ENCODE measurements at places on chromosomes 4 and X.

DNA sequence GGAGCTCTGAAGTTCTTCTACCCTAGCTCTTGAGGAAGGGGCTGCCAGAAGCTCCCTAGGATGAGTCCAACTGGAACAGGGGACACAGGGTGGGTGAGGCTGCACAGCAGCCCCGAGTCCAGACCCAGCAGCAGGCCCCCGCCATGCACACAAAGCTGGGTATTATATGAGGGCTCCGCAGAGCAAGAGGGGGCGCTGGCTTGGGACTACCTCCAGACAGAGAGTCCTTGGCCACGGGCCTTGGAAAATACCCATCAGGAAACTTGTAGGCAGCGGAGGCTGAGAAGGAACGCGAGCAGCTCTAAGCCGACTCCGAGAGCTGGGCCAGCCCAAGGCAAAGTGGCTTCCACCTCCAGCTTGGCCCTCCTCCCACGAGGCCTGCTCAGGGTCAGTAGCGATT, 8.1 kb downstream of the HCFC1 start:
- DNase-seq, result no peak

DNA sequence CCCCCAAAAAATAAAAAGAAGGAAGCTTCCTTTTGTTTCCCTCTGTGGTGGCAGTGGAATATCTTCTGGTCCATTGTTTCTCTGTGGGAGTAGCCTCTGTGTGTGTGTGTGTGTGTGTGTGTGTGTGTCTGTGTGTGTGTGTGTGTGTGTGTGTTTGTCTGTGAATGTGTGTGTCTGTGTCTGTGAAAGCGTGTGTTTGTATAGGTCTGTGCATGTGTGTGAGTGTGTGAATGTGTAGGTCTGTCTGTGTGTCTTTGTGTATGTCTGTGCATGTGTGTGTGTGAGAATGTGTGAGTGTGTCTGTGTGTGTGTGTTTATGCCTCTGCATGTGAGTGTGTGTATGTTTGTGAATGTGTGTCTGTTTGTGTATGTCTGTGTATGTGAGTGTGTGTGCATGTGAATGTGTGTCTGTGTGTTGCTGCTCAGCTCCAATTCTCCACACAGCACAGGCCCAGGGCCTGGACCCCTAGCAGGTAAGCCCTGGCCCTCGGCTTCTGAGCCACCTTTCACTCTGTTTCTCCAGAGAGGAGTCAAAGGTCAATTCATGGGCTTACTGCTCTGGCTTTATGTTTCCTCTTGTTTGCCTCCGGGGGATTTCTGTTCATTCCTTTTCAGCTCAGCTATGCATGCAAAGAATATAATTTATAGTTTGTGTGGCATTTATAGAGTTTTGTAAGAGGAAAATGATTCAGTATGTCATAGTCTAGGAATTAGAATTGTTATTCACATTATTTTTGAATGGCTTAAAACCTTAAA, 89.8 kb downstream of the UCHL1 start:
- no peak for DNase-seq

GRCh38 chr4:7878323-7878722, 61.3 kb downstream of the AFAP1 start:
- no peak for DNase-seq

DNA sequence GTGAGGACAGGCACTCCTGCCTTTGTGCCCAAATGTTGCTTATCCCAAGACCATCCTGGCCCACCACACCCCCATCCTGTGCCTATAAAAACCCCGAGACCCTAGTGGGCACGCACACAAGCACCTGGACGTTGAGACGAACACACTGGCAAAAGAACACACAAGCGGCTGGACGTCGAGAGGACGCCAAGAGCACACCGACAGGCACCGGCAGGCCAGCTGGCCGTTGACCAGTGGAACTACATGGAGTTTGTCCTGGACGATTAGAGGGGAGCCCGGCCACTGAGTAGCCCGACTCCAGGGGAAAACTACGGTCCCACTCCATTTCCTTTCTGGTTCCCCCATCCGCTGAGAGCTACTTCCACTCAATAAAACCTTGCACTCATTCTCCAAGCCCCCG, 301.7 kb downstream of the PCDH10 start:
- DNase-seq, result no peak

- DNase-seq, result no peak
Measured at GRCh38 chr4:177671387-177671786, 229.2 kb upstream of the AGA start.

DNA sequence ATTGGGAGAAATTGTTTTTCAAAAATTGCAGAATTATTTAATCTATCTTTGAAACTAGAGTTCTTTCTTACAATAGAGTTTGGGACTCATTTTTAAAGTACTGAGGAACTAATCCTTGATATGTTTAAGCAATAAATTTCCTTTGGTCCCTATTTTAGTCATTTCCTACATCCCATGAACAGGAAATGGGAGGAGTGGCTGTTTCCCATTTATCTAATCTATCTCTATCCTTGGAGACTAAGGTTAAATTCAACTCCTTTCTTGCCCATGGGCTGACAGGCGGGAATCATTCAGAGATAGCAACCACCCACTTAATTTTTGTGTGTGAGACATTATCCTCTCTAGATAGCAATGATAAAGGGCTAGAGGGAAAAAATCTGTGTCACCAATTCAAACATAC, 131.6 kb upstream of the EMCN start:
- no peak for DNase-seq

GRCh38 chrX:135324463-135324862, 15.2 kb downstream of the ETDC start:
- no peak for DNase-seq

DNA sequence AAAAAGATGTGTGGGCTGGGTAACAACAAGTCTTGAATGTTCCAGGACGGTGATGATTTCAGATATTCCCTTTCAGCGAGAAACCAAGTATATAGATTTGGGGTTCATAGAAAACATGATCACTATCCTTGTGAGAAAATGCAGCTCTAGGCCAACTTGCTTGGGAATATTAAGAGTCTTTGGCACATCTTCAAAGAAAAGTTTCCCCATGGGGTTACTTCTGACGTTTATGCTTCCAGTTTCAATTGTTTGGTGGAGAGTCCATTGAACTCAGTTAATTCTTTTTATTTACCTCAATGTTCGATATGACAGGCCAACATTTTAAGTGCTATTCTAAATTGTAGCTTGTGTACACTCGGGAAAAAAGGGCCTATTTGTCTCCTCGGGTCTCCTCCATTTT, 126.7 kb downstream of the NHS start:
- DNase-seq, result no peak

DNA sequence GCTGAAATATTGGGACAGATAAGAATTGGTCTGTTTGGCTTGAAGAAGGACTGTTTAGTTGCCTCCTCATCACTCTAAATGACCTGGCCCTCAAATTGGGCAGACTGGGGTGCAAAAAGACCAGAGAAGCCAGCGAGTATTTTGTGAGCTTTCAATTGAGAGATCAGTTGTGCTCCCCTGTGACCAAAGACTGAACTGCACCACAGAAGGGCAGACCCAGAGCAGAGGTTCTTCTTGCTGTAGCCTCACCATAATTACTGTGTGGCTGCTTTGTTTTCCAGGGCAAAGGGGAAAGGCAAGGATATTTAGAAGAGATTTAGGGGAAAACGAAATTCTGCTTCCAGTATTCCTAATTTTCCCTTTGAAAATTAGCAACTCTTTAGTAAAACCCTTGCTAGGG, 104.0 kb upstream of the MBNL3 start:
- DNase-seq, result peak; percentile 88

DNA sequence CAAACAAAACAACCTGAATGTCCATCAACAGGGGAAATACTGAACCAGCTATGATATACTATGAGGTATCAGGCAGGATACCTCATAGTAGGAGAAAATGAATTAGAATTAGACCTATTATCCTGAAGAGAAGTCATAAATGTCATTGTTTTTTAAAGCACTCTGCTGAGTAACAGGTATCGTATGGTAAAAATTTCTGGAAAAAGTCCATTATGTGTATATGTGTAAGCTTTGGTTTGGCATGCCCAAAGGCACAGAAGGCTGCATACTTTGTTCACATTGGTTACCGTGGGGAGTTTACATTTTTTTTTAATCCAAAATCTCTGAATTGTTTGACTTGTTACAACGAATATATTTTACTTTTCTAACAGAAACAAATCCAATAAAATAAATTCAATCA, 70.5 kb downstream of the RPS3A start:
- no peak for DNase-seq

GRCh38 chrX:103927030-103927429, 35.4 kb upstream of the TMSB15B start:
- DNase-seq, result no peak

GRCh38 chr4:142314686-142315085, 531.4 kb downstream of the INPP4B start:
- no peak for DNase-seq

DNA sequence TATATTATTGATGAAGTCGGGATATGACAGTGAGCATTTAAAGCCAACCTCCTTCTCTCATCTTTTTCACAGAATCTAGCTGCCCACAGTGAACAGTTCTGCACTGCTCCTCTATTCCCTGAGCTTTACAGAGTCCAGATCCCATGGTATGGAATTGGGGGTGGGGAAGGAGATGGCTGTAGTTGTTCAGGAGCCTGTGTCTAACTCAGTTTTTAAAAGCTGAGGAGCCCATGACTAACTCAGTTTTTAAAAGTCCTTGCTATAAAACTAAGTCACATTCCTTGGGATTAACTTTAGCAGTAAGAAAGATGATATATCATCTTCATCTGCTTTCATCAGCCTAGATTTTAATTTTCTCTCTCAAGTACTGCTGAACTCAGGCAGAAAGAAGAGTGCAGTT, 96.4 kb upstream of the STIM2 start:
- no peak for DNase-seq

- DNase-seq, result no peak
Measured at GRCh38 chr4:159360549-159360948, 257.7 kb downstream of the RAPGEF2 start.

DNA sequence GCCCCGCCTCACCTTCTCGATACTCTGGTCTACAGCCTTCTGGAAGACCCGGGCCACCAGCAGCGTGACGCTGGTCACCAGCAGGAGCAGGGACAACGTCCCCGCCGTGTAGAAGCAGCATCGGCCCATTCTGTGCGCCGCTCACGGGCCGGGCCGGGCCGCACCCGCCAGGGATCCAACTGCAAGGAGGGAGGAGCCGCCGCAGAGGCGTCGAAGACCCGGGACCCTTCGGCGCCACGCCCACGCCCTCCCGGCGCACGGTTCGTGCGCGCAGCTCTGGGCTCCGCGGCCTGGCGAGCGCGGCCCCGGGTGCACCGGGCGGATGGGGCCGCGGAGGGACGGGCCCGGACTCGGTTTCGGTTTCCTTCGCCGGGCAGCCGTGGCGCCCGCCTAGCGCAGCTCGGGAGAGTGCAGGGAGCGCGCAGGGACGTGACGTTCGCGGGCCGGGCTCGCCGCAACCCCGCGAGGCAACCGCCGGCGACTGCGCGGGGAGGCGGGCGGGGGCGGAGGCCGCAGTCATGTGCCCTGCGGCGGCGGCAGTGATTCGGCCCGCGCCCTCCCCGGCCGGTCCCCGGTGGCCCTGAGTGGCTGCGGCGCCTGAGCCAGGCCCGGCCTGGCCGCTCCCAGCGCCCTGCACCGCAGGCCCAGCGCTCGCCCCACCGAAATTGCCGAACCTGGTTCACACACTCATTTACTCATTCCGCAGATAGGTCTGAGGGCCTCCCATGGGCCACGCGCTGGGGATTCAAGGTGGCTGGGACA, at the start of gene SCARB2:
Gene SCARB2, minus strand, starts transcription at position 410 of the 762 bp plus-strand sequence. Its CDS starts 281 bp downstream, at position 129.
- DNase-seq, result peak; percentile 75

DNA sequence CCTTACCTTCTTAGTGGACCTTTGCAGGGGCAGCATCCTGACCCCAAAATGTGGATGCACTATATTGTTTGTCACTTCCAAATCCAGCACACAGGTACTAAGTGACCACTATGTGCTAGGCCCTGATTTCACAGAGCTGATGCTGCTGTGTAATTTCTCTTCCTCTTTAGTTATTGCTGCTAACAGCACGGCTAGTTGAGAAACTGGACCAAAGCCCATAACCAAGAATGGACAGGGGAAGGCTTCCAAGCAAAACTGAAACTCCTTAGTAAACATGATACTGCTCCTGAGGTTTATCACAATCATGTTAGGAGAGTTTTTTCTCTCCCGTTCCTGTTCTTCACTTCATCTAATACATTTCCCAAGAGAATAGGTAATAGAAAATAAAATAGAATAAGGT, 172.9 kb upstream of the TTC29 start:
- no peak for DNase-seq

- no peak for DNase-seq
Measured at GRCh38 chrX:129980001-129980401, 2.4 kb upstream of the BCORL1 start.

DNA sequence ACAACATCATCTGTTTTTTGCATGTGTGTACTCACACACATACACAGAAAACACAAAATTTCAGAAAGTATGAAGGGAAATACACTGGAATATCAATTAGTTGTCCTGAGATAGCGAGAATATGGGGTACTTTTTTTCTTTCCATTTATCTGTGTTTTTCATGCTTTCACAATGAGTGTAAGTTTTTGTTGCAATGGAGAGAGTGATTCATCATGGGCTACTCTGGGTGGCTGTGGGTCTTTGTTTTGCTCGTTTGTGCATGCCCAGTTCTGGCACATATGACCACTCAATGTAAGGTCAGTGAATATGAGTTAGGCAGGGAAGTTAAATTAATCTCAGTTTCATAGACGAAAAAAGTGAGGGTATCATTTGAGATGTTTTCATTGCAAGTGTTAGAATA, 26.9 kb downstream of the XK start:
- DNase-seq, result no peak

GRCh38 chrX:46624090-46624786, 50.7 kb downstream of the CHST7 start:
- DNase-seq, result no peak

DNA sequence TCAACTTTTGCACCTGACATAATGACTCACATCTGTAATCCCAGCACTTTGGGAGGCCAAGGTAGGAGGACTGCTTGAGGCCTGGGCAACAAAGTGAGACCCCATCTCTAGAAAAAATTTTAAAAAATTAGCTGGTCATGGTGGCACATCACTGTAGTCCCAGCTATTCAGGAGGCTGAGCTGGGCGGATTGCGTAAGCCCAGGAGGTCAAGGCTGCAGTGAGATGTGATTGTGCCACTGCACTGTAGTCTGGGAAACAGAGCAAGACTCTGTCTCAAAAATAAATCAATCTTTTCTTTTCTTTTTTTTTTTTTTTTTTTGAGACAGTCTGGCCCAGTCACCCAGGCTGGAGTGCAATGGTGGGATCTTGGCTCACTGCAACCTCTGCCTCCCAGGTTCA, 52.5 kb downstream of the NIPAL1 start:
- DNase-seq, result no peak

DNA sequence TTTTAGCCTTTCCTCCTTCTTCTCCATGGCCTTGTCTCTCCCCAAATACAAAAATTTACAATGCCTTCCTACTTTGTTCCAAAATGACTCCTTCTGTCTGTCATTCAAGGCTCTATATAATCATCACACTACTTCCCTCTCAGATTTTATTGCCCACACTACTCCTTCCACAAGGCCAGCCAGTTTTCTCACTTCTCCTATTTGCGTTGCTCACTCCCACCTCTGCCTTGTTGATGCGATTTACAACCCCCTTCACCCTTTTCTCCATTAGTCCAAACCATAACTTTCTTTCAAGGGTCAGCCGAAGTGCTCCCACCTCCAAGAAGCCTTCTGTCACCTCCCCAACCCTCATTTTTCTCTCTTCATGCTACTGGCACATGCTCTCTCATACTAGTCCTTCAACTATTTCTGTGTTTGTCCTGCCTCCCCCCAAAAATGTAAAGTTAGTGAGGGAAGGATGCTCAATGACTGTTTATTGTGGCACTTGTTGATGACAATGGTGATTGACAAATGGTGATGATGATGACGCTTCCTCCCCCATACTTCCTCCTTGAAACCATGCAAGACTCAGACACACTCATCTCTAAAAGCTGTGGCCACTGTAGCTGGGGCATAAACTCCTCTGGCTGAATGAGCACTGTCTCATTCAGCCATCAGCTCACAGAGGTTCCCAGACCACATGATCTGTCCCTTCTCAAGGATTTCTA, 2.7 kb upstream of the XKRX start:
- no peak for DNase-seq
